H4 (cell line): ENCODE measurements at places on chromosomes 12 and 14. TPM values are rescaled to one million over a fixed set of nuclear protein-coding genes. Genes with fewer than 3 reads are reported as not detected.

The SLC38A4 gene
- total RNA-seq: 0.74 and 1.1 TPM in 2 replicates

The MEG3 gene
- not detected in 2 replicates for total RNA-seq

The CYP27B1 gene
- 0.48 TPM in 1 of 2 replicates, not detected in the other for total RNA-seq

GRCh38 chr12:40016980-40017379 is 88.9 kb downstream of the SLC2A13 start:
- peak; percentile 24 for DNase-seq

DNA sequence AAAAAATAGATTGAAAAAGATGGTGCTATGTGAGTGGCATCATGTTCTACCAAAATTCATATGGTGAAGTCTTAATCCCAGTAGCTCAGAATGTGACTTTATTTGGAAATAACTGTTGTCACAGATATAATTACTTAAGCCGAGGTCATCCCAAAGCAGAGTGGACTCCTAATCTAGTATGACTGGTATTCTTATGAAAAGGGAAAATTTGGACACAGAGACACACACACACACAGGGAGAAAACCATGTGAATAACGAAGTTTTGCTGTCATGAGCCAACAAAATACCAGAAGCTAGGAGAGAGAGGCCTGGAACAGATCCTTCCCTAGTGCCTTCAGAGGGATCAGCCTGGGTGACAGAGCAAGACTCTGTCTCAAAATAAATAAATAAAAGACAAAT is 62.6 kb downstream of the FAR2 start:
- DNase-seq: no peak

GRCh38 chr12:103028881-103029639 is 71.6 kb downstream of the ASCL1 start:
- no peak for DNase-seq

DNA sequence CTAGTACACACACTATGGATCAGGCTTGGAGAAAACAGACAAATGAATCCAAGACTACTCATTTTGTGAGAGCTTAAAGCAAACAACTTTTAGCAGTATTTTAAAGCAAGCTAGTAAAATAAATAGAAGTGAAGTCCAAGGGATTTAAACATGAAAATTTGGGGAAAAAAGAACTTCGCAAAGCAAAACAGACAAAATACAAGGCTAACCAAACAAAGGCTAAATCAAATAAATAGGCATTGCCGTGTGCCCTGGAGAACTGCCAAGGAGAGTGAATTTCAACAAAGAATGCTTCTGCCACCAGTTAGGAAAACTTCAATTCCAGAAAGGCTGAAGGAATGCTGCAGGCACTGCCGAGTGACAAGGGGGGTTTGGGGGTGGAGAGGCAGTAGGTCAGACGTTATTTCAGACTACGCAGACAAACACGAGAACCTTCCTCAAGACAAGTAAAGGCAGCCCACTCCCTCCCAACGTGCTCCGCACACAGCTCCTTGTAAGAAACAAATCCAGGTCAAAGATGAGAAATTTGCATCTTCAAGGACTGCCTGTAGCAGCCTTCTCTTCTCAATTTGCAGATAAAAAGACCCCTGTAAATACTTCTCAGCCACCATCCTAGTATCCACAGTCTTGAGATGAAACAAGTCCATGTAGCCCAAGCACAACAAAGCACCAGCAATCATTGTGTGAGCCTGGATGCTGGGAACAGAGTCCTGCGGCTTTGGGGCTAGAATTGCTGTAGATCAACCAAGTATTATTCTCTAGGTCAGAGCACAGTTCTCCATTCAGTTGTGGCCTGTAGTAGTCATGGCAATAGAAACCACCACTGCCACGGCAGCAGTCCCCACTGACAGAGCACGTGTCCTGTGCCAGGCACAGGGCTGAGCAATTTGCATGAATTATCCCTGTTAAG is 43.3 kb downstream of the EFCAB11 start:
- peak; percentile 50 for DNase-seq

DNA sequence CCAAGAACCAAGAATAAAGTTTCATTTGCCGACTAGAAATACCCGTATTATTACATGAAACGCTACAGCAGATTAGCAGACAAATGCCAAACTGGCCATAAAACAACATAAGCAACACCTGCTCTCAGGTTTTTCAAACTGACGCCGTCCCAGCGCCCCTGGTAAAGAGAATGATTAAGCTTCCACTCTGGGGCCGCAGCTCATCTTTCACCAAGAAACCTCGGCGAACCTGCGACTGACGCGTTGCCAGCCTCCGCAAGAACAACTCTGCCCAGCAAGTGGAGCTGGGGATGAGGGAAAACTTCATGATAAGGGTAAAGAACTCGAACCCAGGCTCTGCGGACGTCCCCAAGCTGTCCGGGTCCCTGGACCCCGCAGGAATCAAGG is 530 bp downstream of the ARL1 start:
- DNase-seq: no peak

DNA sequence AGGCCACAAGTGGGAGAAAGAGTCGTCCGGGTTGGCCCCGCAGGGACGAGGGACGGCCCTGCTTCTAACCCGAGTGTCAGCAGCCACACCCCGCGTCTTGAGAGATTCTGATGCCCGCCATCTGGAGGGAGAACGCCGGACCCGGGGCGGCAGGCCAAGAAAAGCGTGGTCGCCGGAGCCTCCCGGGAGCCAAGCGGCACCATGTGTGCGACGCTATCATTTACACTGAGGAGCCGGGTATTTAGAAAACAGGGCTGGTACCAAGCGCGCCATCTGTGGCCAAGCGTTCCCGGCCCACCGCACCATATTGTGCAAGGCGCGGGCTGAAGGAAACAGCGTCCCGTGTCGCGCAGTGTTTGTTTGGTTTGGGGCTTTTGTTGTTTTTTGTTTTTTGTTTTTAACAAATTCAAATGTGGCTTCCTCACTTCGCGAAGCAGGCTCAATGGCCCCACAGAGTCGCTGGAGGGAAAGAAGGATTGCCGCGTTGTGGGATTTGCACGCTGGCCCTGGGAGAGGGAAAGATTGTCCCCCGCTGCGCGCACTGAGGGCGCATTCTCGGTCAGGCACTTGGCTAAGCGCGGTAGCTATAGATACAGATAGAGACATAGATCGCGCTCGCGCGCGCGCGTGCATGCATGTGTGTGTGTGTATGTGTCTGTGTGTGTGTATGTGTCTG is 153.8 kb downstream of the BCL11B start:
- no peak for DNase-seq

DNA sequence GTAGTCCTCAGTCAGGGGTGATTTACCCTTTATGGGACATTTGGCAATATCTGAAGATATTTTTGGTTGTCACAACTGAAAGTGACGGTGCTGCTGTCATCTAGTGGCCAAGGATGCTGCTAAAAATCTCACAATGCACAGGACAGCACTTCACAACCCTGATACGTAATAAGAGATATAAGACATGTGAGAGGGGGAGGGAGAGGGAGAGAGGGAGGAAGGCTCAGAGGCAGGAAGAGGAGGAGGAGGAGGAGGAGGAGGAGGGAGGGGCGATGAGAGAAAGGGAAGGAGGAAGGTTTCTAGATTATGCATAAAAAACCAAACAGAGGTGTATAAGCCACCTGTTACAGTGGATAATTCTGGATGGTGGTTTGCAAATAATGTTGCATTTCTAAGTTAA is 14.3 kb downstream of the MYL2 start:
- DNase-seq: no peak
